ENCODE measurements at places on chromosomes 4 and X.
A peak's percentile ranks its signal among the peaks of the same experiment; 100 is the strongest.

- no peak for DNase-seq
Observed at GRCh38 chr4:142168181-142168580, 531.8 kb downstream of the IL15 start.

GRCh38 chrX:116417968-116418367, 18.4 kb upstream of the SLC6A14 start:
- DNase-seq = no peak

- no peak for DNase-seq
Observed at GRCh38 chr4:142339053-142339452, 507.0 kb downstream of the INPP4B start.

DNA sequence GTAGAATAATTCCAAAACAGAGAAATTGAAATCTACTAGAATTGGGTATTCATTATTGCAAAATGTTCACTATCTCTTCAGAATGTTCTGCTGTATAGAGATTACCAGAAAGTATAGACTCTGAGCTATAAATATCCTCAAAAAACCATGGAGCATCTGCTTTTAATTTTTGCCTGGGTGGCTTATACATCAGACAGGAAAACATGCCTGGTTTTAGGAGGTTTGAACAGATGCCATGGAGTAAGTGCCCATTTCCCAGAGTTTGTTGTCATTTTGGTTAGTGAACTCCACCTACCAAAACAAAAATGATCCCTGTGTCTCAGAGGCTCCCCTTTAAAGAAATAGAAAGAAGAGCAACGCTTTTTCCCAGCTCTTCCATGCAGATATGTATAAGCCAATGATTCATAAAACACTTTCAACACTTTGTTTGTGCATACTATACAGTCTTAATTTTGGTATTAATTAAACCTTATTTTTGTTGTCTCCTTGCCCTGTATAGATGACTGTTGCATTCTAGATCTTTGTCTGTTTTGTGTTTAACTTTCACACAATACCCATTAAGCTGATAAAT, 68.7 kb downstream of the MEPE start:
- DNase-seq = no peak

DNA sequence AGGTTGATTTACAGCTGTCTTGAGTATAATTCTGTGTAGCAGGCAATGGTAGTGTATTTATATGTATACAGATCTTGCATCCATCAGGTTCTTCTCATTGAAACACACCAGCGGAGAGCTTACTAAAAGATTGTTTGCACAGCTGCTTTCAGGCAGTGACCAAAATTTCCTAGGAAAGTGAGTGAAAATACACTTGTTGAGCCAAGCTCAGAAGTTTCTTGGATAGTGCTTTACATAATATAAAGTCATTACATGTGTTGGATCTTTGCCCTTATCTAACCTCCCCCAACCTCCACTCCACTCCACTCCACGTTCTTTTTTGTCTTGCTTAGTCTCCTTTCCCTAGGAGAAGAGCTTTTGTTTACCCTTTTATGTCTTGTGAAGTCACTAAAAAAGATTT, 34.1 kb downstream of the CNKSR2 start:
- no peak for DNase-seq

- no peak for DNase-seq
Observed at GRCh38 chr4:31349907-31350306, 629.7 kb downstream of the PCDH7 start.

GRCh38 chrX:131735127-131735526, 191.3 kb downstream of the OR13H1 start:
- no peak for DNase-seq

DNA sequence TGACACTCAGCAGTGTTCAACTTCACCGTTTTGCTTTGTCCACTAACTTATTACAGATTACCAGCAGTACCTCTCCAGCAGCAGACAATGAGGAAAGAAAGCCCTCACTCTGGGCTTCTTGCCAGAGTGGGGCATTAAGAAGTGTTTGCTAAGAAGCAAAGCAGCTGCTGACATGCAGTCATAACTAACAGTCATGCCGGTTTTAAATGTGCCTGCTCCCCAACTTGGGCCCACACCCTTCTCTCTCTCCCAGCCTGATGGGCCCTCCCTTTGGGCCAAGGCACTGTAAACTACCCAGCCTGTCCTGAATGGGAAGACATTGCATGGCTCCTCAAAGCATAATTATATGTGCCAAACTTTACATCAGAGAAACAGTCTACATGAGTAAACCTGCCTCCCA, 54.6 kb upstream of the HHIP start:
- DNase-seq = no peak

DNA sequence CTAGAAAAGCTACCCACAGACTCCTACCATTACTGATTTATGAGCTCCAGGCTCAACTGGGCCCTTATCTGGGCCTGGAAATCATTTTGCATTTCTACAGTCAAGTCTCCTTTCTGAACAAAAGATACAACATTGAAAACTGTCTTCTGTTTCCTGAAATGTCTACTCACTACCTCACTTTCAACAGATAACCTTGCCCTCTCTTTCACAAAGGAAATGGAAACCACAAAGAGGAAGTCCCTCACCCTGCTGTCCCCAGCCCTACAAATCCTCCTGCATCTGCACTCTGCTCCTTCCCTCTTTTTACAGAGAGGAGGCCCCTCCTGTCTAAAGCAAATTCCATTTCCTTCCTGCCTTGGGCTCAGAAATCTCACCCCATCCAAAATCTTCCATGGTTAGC, 24.8 kb upstream of the CYBB start:
- DNase-seq = no peak

DNA sequence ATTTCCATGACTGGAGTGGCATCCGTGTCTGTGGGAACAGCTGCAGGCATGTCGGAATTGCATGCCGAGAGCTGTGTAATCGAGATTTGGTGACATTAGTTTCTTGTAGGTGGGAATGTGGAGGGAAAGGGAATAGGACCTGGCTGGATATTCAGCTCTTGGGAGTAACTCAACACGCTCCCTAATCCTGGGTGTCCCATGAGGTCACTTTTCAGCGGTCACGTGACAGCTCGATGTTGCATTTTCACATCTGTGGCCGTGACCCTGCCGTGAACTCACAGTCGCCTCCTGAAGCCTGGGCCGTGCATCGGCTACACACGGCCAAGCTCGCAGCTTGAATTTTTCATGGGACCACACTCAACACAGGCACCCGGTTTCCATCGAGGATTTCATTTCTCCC, 25.8 kb upstream of the PSAPL1 start:
- DNase-seq = peak; percentile 56

GRCh38 chr4:185242749-185243533, 33.5 kb downstream of the SNX25 start:
- DNase-seq = no peak

DNA sequence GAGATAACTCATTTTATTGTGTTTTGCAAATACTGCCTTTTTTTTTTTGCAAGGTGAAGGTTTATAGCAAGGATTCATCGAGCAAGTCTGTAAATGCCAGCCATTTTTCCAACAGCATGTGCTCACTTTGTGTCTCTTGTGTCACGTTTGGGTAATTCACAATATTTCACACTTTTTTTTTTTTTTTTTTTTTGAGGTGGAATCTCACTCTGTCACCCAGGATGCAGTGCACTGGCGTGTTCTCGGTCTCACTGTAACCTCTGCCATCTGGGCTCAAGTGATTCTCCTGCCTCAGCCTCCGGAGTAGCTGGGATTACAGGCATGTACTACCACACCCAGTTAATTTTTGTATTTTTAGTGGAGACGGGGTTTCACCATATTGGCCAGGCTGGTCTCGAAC, 1.9 kb downstream of the RNF4 start:
- no peak for DNase-seq

DNA sequence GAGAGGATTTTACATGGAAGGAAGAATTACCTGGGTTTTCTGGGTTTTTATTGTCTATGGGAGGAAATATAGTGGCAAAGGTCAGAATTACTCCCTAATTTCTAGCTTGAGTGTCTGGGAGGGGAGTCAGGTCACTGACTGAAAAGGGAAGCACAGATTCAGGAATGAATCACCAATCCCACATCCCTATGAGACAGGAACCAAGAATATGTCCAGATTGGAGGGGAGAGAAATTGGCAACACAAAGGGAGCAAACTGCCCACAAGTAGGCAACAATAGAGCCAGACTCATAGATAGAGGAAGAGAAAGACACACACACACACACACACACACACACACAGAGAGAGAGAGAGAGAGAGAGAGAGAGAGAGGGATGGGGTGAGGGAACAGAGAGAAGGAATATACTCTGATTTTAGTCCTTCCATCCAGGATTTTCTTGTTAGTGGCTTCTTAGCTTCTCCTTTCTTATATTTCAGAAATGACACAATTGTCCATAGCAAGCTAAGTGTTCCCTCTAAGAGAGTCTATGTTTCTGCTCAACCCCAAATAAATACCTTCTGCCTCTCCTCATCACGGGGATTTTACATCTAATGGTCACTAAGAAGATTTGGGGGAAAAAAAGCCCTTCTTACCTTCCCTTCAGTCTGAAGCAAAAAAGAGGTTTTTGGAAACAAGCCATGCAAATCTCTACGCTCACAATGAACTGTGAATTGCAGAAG, 12.0 kb downstream of the P2RY10 start:
- no peak for DNase-seq

- no peak for DNase-seq
Observed at GRCh38 chrX:14497184-14497666, 32.1 kb upstream of the GLRA2 start.

GRCh38 chr4:158769175-158769921, 522 bp downstream of the FNIP2 start:
- DNase-seq = peak; percentile 72

DNA sequence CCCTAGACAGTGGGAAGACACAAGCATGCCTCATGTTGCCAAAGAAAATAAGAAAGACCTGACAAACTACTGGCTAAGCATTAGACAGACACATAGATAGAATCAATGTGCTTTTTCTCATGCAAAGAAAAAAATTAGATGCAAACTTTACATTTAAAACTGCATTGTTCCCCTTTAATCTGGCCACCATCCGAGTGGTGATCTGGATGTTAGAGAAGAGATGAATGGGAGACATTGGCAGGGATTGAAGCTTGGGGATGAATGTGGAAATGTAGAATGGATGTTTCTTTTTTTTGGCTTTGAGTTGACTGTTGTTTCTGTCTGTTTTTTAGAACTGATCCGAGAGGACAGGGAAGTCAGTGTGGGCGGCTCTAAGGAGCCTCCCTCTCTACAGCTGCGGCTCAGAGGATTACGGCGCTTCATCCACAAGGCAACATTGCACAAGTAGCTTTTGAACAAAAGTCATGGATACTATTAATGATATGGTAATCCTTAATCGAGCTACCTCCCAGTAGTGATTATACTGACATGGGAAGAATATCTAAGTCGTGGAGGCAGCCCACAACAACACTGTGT, 53.0 kb downstream of the HELT start:
- DNase-seq = no peak

DNA sequence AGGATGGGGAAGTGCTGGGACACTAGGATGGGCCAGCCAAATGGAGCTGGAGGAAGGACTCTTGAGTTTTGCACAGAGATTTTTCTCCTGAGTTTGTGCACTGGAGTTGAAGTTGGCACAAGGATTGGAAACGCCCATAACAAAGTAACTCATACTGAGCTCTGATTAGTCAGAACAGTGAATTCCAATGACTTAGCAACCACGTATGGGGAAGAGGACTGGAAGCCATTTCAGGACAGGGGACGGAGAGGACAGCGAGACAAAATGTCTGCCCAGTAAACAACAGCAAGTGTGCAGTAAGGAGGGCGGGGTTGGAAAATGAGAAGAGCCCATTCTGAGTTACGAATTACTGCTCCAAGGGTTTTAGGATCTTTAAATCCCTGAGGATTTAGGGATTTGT, 5.9 kb downstream of the RIPPLY1 start:
- no peak for DNase-seq

GRCh38 chrX:108304210-108304609, 134.0 kb downstream of the COL4A6 start:
- DNase-seq = no peak

GRCh38 chr4:143023239-143023918, 161.3 kb upstream of the USP38 start:
- DNase-seq = no peak

- DNase-seq = no peak
Observed at GRCh38 chr4:76311896-76312331, 5.4 kb downstream of the STBD1 start.

DNA sequence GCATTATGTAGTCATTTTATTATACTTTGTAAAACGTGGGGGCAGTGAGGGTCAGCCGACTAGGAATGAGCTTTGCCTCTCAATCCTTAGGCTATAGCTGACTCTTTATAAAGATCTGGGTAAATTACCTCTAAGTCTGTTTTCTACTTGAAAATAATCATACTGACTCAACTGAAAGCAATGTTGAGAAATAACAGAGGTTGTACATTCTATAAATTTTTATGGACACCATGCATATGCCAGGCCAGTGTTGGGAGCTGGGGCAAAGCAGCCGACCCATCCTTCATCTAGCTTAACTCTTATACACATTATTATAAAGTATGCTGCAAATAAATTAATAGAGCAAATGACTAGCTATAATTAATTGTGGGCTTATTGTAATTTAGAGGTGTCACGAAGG, 2.2 kb upstream of the DCUN1D4 start:
- no peak for DNase-seq

- DNase-seq = no peak
Observed at GRCh38 chr4:135225551-135225950, 1024.0 kb upstream of the PABPC4L start.

DNA sequence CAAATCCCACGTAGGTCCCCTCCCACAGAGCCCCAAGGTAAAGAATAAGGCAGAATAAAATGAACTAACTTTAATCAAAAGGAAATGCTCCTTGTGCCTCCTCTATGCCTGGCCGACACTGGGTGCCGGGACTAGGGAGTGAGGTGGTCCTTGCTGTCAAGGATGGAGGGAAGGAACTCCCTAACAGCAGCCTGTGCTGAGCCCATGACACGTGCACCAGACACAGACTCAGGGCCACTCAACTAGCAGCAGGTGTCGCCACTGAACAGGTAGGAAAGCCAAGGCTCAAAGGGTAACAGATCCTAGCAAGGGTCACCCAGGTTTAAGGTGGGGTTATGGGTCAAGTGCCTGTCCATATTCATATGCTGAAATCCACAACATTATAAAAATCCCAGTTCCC, 29.2 kb downstream of the MSX1 start:
- no peak for DNase-seq

DNA sequence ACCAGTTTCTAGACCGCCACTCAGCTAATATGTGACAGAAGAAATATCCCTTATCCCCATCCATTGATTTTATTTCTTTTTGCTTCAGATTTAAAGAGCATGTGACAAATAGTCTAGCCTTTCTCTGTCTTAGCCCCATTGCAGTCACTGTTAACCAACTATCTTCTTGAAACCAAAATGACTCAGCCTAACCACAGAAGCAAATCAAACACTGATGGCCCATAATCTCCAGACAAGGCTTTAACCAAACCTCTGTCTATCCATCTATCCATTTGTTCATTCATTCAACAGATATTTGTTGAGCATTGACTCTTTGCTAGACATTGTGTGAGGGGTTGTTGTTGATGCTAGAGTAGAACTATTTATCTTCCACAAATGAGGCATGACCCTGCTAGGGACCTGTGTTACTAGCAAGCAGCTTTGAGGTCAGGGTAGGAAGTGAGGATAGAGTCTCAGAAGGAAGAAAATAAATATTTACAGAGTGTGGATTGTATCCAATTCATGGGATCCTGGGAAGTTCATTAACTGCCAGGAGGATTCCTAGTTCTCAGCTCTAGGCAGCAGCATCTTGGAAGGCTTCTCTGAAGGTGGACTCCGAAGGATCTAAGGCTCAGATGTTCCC, 22.5 kb downstream of the HNRNPH2 start:
- DNase-seq = no peak
